ENCODE measurements at places on chromosomes 13 and 19. TPM values are rescaled to one million over a fixed set of nuclear protein-coding genes. Genes with fewer than 3 reads are reported as not detected.

- no peak for DNase-seq
Measured at GRCh38 chr13:85009447-85009846, 789.8 kb downstream of the SLITRK6 start.

DNA sequence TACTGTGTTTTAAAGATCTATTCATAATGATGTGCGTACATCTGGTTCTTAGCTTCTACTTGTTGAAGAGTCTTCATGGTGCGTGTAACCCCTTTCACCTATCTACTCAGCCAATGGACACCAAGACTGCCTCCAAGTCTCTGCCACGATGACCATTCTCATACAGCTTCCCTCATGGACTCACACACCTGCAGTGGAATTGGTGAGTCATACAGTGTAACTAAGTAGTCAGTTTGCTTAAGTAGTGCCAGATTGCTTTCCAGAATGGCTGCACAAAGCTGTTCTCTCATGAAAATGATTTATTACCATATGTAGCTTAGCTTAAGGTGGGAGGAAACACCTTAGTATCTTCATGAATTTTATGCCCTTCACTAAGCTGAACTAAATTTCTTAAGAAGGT, 112.3 kb downstream of the AKAP11 start:
- DNase-seq = no peak

DNA sequence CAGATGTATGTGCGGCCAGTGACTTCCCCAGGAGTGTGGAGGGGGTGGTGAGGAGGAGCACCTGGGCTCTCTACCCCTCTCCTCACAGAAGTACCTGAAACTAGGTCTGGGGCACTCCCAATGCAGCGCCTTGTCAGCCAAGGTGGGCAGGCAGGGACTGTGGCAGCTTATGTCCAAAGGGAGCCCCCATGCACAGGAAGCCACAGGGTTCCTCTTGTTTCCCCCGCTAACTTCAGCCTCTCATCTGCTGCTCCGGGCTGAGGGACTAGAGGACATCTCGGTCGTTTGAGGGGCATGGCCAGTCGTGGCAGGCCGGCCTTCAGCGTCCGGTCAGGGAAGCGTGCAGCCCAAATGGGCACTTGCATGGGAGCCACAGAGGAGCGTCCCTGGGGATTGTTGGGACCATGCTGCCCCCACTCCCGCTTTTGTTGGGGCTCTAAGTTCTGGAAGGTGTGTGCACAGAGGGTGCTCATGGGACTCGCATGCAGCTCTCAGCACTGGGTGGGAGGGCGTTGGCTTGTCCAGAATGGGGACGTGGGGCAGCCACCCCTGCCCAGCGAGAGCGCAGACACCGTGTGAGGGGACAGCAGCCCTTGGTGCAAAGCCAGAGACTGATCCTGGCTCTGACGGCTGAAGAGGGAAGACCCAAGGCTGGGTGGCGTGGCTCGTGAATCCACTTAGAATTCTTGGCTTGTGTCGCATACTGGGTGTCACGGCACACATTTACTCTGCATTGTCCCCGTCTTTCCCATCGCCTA, 16.6 kb upstream of the NPAS1 start:
- no peak for DNase-seq

GRCh38 chr19:44019498-44019897, 5.7 kb upstream of the ZNF222 start:
- DNase-seq = no peak

- no peak for DNase-seq
Measured at GRCh38 chr13:90700340-90700739, 647.1 kb upstream of the MIR17HG start.

- no peak for DNase-seq
Measured at GRCh38 chr13:110444226-110444653, 117.3 kb downstream of the RAB20 start.

- no peak for DNase-seq
Measured at GRCh38 chr19:5718037-5718578, 1.8 kb downstream of the LONP1 start.

DNA sequence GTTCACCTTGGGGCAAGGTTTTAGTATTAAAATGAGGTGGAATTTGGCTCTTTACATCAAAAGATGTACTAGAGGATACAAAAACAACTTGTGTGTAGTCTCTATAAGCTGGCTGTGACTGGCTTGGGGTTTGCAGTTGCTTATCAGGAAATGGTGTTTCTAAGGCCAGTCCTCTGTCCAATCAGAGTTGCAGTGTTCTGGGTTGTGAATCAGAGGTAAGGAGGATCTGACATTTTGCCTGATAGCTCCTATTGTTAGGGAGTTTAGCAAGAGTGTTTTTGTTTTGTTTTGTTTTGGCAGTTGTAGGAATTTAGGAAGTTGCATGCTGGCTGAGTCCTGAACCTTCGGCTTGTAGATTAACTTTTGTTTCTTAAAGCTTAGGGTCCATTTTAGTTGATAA, 20.1 kb upstream of the ESD start:
- DNase-seq = no peak

DNA sequence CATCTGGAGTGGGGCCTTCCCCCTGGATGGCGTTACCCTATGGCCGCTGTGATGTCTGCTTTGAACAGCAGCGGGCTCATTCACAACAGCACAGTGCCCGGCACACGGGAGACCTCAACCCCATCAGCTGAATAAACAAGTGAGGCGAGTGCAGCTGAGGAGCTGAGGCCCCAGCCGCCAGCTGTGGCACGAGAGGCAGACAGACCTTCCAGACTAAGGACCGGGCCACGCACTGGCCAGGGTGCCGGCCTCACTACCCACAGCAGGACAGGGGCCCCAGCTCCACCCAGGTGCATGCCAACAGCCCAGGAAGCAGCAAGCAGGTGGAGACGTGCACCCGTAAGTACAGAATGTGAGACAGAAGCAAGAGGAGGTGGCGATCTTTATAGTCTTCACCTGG, 39.6 kb downstream of the STK24 start:
- DNase-seq = no peak

GRCh38 chr13:112905086-112905485, 63.9 kb upstream of the MCF2L start:
- no peak for DNase-seq

- DNase-seq = no peak
Measured at GRCh38 chr19:16334411-16334810, 9.8 kb downstream of the KLF2 start.

DNA sequence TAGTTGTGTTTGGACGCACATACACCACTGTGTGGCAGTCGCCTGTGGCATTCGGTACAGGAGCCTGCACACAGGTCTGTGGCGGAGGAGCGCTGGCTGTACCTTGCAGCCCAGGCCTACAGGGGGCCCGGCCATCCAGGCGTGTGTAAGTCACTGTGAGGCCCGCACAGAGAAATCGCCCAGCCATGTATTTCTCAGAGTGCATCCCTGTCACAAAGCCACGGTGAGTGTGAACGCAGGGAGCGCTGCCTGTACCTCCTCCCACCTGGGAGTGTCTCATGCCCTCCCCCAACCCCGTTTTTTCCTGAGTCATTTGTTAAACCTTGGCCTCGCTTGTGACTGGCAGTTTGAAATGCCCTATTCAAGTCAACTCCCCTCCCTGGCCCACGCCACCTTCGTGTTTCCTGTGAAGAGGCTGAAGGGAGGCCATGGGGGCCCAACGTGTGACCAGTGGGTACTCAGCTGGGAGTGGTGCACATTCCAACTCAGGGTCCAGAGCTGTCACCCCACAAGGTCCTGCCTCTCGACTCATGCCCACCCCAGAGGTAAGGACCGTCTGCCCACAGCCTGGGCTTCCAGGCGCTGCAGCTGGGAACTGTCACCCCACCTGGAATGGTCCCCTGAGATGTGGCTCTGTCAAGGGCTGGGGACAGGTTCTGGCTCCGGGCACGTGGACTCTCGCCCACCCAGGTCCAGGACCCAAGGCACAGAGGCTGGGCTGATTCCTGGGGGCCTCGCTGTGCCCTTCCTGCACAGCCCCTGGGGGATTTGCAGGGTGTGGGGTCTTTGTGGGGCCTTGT, 11.6 kb upstream of the RASA3 start:
- DNase-seq = peak; percentile 59

DNA sequence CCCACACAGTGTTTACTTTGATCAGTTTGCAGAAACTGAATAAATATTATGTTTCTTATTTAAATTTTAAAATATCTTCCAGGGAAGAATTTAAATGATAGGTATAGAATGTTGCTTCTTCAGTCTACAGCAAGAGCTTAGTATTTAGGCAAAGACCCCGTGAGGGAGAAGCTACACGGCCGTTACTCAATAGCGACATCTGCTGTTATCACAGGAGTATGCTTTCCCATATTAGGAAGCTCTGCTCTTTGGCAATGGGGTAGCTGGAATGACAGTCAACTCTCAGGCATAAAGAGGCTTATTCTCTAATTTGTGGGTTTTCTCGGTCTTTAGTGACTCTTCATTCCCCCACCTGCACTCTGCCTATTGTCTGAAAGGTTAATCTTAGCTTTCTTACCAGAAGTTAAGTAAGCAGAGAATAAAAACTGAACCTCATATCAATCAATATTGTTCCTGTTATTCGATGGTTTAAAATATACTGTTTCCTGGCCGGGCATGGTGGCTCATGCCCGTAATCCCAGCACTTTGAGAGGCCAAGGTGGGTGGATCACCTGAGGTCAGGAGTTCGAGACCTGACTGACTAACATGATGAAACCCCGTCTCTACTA, 13.2 kb upstream of the LHFPL6 start:
- DNase-seq = peak; percentile 54

- DNase-seq = no peak
Measured at GRCh38 chr13:96835546-96835945, 158.7 kb downstream of the OXGR1 start.

DNA sequence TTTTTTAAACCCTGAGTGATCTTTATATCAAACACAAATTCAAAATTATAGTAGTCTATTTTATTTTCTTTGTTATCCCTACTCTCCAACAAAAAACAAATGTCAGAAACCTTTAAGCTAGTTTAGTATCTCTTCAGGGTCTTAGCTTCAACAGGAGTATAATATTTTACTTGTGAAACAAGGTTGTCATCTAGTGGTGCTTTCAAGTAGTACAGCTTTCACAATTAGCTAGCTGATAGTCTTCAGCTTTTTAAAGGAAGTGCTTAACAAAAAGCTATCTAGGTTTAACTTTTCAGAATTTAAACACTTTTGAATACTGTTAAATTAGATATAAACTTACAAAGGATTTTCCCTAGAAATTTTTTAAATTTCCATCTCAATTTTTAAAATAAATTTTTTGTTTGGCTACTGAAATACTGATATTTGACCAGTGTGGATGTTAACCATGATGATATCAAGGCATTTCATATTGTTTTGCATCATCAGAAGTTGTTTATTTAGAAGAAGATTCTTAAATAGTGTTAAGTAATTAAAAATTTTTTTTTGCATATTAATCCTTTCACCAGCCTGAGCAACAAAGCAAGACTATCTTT, 34.2 kb downstream of the TDRD3 start:
- no peak for DNase-seq

- no peak for DNase-seq
Measured at GRCh38 chr13:46630431-46631178, 77.6 kb downstream of the LRCH1 start.

DNA sequence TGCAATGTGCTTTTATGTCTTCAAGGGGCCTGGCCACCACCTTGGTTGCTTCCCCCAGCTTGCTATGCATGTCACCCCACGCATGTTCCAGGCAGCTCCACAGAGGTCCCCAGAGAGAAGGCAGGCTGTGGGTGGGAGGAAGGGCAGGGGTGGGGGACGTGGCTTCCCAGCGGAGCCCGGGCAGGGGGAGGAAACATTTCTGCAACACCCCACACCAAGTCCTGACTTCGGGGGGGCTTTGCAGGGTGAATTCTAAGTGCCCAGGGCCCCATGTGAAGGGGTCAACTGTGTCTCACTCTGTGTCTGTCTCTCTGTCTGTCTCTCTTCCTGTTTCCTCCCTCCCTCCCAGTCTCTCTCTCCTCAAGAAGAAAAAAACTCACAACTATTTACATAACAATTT, 39.6 kb downstream of the LTBP4 start:
- no peak for DNase-seq

DNA sequence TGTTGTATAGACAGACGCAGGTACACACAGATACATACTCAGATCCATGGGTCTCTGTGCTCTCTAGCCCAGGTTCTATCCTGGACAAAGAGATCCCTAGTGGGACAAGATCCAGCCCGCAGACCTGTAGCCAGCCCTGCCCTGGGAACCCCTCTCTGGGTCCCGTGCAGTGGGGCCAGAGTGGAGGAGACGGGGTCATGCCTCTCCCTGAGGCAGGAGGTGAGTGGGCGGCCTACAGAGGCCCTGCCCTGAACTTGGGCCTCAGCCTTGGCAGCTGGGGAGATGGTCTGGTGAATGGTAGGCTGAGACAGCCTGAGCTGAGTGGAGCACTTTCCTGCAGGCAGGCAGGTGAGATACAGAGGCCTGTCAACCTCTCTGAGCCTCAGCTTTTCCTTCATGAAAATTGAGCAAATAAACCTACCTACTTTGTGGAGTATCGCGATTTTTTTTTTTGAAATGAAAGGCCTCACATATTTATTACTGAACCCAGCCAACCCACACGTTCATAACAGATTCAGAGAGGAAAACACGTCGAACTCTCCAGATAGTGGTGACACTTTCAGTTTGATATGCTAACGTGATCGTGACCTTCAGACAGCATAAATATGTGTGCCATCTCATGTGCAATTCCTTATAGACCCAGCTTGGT, 3.4 kb upstream of the JUND start:
- no peak for DNase-seq

- DNase-seq = no peak
Measured at GRCh38 chr13:30805603-30806011, 70.3 kb downstream of the ALOX5AP start.

DNA sequence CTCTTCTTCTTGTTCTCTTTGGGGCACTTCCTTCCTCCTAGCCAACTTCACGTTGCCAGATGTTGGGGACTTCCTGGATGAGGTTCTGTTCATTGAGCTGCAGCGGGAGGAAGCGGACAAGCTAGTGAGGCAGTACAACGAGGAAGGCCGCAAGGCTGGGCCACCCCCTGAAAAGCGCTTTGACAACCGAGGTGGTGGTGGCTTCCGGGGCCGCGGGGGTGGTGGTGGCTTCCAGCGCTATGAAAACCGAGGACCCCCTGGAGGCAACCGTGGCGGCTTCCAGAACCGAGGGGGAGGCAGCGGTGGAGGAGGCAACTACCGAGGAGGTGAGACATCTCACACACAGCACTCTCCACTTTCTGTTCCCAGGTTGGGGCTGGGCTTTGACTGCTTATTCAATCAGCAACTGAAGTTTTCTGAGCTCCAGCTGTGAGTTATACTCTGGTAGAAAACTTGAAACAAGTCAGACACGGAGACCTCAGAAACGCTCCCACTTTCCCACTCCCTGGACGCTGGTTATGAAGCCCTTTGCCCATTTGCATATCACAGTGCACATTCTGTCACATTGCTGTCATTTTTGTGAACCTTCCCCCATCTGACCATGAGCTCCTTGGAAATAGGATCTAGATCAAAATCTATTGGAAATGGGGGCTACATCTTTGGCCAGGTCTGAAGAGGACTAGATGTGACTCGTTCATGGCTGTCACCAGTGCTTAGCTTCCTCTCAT, 7.2 kb upstream of the CCDC97 start:
- DNase-seq = no peak

The KLK15 gene
- not detected for total RNA-seq

The ZNF726 gene
- total RNA-seq = not detected

The KLHL1 gene
- not detected for total RNA-seq

The CDX2 gene
- total RNA-seq = 0.11 TPM

The GRIK5 gene
- total RNA-seq = 66.3 TPM

The HCN2 gene
- total RNA-seq = 8.1 TPM

The SPIB gene
- total RNA-seq = 4.7 TPM

The CEACAM8 gene
- total RNA-seq = not detected

The C3 gene
- 9.3 TPM for total RNA-seq

The ERICH6B gene
- total RNA-seq = not detected

The CTXN1 gene
- total RNA-seq = 48.2 TPM
